Skin of body (tissue), 3 donors: ENCODE measurements at places on chromosomes 2 and 18. TPM values are rescaled to one million over a fixed set of nuclear protein-coding genes. Genes with fewer than 3 reads are reported as not detected.

TXNDC9 gene
- total RNA-seq = 28.8 TPM

FAHD2B gene
- total RNA-seq = 10.1 TPM

GRCh38 chr2:15432642-15433256 is 128.4 kb downstream of the NBAS start:
- no peak for DNase-seq

GRCh38 chr2:40458271-40458794 is 6.4 kb upstream of the SLC8A1 start:
- no peak for DNase-seq

DNA sequence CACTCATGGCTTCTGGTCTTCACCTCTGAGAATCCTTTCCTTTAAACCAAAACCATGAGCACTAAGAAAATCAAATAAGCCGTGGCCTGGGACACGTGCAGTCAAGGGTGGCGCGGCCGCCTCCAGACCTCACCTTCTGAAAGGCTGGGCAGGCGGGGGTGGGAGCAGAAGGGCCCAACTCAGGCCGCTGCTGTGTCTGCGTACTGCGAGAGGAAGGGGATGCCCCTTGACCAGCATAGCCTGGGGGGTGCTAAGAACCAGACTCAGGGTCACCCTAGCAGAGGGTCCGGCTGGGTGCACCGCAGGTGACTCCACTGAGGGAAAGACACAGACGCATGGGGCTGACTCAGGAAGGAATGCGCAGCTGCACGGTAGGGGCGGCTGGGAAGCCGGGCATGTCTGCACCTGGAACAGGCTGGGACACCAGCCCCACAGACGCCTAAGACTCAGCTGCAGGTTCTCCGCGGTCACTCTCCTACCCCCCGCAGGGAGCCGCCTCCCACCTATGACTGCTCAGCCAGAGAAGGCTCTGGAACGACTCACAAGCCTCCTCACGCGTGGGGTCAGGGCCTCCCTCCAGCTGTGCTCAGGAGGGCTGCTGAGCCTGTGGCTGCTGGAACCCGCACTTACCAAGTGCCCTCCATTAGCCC is 432.4 kb upstream of the MYT1L start:
- no peak for DNase-seq

DNA sequence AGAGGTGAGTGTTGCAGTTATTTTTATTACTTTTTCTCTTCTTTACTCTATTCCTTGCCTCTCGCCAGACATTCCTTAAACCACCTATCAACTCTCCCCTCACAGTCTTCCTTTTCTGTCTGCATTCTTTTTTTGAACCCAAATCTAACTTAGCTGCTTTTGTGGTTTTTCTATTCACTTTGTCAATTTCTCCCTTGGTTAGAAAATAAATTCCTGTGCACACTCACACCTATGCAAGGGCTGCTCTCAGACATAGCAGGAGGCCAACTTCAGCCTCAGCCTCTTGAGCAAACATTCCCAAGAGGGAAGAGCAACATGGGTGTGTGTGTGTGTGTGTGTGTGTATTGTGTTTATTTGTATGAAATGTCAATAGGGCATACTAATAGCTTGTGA is 808.6 kb downstream of the RNF144A start:
- no peak for DNase-seq
